ENCODE measurements at places on chromosomes 13 and 19.

DNA sequence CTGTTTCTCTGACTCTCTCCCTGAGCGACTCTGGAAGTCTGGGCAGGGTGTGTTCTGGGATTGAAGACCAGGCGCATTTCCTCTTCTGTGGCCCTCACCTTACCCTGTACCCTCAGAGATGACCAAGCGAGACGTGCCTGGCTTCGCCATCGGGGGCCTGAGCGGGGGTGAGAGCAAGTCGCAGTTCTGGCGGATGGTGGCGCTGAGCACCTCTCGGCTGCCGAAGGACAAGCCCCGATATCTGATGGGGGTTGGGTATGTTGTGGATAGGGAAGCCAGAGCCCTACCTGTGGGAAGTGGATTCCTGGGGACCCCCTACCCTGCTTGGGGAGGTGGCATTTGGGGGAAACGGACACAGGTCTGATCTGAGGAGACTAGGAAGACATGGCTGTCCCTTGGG is 5.8 kb upstream of the DNM2 start:
- DNase-seq, result no peak

DNA sequence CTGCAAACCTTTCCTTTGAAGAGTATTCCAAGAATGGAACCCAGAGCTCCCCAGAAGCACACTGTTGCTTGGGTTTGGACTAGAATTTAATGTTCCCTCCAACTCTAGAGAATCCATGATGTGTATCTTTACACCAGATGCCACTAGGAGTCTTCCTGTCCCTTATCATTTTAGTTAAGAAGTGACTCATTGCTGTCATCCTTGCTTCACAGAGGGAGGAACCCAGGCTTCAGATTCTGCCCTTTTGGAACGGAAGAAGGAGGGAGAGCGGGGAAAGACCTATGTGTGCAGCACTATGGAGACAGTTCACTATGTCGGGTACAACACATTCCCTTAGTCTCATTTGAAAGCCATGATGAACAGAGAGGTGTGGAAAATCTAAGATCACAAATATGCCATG is 2.1 kb upstream of the ATP12A start:
- no peak for DNase-seq

DNA sequence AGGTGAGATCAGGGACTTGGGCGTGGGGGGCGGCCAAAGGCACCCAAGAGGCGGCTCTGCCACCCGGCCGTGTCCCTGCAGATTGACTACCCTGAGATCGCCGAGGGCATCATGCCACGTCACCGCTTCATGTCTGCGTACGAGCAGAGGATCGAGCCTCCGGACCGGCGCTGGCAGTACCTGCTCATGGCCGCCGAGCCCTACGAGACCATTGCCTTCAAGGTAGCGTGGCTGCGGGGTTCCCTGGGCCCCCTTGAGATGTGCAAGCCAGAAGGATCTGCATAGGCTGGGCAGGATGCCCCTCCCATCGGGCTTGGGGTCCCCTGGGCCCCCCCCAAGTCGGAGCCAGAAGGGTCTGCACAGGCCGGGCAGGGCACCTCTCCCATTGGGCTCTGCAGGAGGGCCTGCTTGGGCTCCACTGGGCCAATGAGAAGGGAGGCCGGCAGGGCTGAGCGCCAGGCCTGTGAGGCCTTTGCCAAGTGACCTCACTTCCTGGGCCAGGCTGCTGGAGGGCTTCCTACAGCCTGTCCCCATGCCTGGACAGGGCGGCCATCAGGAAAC is 2.2 kb upstream of the AMH start:
- no peak for DNase-seq

- no peak for DNase-seq
Observed at GRCh38 chr13:110431425-110432294, 124.6 kb downstream of the COL4A2 start.

GRCh38 chr13:52884429-52885010 is 36.1 kb upstream of the PCDH8 start:
- DNase-seq, result no peak

DNA sequence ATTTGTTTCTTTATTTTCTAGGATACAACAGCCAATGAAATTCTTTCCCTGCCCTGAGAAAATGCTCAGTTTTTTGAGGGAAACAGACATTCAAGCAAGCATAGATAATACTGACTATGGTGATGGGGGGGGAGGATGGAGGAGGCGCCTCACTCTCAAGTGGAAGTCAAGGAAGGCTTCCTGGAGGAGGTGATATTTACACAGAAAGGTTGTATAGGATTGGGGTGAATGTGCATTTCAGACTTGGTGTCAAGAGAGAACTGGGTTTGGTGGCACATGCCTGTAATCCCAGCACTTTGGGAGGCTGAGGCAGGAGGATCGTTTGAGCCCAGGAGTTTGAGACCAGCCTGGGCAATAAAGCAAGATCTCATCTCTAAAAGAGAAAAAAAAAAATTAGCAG is 12.2 kb upstream of the ADGRE1 start:
- DNase-seq, result no peak

All from CD4-positive, alpha-beta T cell treated with Interleukin-4 for 4 hours (primary cell).